Muscle of leg (tissue), 16 donors: ENCODE measurements at places on chromosomes 5 and 9. TPM values are rescaled to one million over a fixed set of nuclear protein-coding genes. Genes with fewer than 3 reads are reported as not detected.

The MEIKIN gene
- not detected for total RNA-seq

The PCDHGB1 gene
- total RNA-seq = 1.3 TPM

The NDUFAF2 gene
- 34.4 TPM for total RNA-seq

The INIP gene
- 15.2 TPM for total RNA-seq

The PCDHGA6 gene
- total RNA-seq = 3.5 TPM

The DRD1 gene
- total RNA-seq = under 0.01 TPM

The RNF208 gene
- total RNA-seq = 0.18 TPM

The PTGS1 gene
- 2.7 TPM for total RNA-seq

The LCN9 gene
- not detected for total RNA-seq

The PDCD1LG2 gene
- 1.3 TPM for total RNA-seq

The EQTN gene
- 0.13 TPM for total RNA-seq

The LCN1 gene
- not detected for total RNA-seq

The TAF11L10 gene
- not detected for total RNA-seq

The SLC35D2 gene
- 14.6 TPM for total RNA-seq

The REEP2 gene
- total RNA-seq = 8.1 TPM

The CD72 gene
- 1.6 TPM for total RNA-seq

The ZNF189 gene
- total RNA-seq = 26.1 TPM

The GLRA1 gene
- not detected for total RNA-seq

The ISOC1 gene
- total RNA-seq = 18.1 TPM

The MYMK gene
- 23.0 TPM for total RNA-seq

The C5orf58 gene
- total RNA-seq = not detected

The TTC39B gene
- total RNA-seq = 4.3 TPM

The ELP1 gene
- 28.3 TPM for total RNA-seq

The MSX2 gene
- total RNA-seq = 0.35 TPM

The FGF18 gene
- total RNA-seq = 27.8 TPM

The RIOK2 gene
- 33.6 TPM for total RNA-seq

The OSTF1 gene
- 15.6 TPM for total RNA-seq

The CDKN2B-AS1 gene
- 0.18 TPM for total RNA-seq

The PFN3 gene
- total RNA-seq = not detected

The TMEM171 gene
- 0.71 TPM for total RNA-seq

The GPR150 gene
- 0.09 TPM for total RNA-seq

The CSF2 gene
- not detected for total RNA-seq

The OBP2B gene
- not detected for total RNA-seq

The CCDC127 gene
- total RNA-seq = 6.6 TPM

The SMIM32 gene
- total RNA-seq = 0.04 TPM

The NANS gene
- total RNA-seq = 46.3 TPM

The PCDHGA2 gene
- 1.6 TPM for total RNA-seq

The NUTM2G gene
- total RNA-seq = not detected
